ENCODE measurements at places on chromosomes 12 and 14.

DNA sequence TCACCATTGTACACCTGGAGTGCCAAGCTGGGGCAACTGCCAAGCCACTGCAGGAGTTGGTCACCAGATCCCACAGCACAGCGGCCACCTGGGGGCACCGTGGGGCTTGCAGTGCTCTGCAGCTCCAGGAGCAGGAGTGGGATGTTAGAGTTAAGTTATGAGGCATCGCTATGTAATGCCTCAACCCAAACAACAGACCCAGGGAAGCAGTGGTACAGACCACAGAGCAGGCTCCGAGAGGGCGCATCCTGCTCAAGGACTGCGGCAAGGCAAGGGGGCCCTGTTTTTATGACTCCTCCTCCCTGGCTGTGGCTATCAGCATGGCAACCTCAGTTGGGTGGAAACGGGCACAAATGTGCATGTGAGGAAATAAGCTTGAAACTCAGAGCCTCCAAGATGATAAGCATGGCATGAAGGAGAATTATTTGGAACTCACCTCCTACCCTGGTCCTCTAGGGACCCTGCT lies 63.1 kb downstream of the ARL6IP4 start:
- peak; percentile 56 for DNase-seq

DNA sequence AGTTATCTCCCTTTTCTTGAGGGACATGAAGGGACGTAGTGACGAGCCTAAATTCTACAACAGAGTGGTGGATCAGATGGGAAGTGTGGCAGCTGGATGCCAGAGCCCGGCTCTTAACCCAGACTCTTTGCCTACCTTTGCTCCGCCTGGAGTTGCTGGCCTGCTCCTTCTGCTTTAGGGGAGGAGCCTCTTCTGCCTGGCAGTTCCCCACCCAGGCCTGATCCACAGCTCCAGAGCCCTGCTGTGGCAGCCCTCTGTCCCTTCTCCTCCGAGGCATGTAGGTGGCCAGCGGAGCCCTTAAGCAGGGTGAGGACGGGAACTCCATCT lies 2.3 kb upstream of the PRPH start:
- no peak for DNase-seq

DNA sequence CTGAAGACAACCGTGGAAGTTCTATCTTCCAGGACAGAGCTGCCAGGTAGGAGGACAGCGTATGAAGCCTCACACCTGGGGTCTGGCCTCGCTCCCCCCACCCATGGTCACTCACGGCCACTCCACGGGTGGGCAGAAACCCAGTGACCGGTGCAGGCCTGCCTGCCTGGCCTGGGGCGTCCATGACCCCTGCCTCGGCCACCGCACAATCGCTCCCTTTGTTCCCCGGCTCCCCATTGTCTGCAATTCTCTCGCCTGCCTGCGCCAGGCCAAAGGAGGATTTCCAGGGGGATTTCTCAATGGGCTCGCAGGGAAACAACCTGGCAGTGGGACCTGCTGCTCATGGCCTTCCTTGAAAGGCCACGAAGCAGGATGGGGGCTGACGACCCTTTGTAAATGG lies 22.6 kb downstream of the CCDC85C start:
- no peak for DNase-seq

DNA sequence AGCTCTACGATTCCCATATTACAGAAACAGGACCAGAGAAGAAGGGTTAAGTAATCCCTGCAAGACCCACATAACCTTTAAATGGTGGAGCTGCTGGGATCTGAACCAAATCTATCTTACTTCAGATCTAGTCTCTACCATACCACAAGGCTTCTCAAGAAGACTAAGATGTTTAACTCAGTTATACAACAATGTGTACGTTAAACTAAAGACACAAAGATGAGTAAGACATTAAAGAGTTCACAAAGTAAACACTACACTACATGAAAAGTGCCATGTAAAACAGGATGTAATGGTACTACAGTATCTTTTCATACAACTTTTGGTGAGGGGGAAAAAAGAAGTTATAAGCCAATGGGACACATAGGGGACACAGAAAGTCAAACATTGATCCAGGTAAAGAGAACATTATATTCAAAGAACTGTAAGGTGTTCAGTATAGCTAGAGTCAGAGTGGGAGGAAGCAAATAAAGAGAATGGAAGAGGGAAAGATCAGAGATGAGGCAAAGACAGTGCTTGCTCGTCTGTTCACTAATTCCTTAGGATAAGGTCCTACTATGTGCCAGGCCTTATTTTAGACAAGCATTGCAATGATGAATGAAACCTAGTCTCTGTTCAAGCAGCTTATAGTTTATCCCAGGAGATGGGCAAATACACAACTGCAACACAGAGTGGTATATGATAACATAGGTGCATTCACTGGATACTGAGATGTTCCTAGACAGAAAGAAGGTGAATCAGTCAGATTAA lies 7.7 kb downstream of the TMED10 start:
- no peak for DNase-seq

DNA sequence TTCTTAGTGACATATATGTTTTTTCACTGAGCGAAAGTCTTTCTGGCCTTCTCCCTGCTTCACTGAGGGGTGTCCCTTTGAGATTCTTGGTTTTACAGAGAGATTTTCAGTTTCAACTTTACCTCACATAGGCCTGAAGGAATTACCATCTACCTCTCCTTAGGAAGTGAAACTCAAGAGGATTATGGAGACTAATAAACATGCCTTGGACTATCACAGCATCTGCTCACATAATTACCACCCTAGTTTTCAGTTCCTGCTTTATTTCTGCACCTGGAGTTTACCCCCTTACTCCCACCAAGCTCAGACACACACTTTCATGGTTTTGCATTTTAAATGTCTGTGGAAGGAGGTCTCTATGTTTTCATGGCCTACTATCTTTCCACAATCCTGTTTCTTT lies 118.3 kb upstream of the SCAF11 start:
- no peak for DNase-seq

DNA sequence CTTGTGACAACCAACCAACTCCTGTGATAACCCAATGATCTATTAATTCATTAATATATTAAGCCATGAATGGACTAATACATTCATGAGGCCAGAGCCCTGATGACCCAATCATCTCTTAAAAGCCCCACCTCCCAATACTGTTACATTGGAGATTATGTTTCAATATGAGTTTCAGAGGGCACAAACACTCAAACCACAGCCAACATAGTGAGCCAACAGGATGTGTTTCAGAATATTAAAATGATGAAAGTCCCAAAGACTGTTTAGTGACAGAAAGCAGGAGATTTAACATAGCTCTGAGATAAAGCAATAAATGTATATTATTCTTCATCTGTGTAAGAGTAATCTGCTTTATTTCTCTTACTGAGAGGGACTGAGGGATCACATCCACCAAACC lies 71.7 kb downstream of the PTPRO start:
- no peak for DNase-seq

DNA sequence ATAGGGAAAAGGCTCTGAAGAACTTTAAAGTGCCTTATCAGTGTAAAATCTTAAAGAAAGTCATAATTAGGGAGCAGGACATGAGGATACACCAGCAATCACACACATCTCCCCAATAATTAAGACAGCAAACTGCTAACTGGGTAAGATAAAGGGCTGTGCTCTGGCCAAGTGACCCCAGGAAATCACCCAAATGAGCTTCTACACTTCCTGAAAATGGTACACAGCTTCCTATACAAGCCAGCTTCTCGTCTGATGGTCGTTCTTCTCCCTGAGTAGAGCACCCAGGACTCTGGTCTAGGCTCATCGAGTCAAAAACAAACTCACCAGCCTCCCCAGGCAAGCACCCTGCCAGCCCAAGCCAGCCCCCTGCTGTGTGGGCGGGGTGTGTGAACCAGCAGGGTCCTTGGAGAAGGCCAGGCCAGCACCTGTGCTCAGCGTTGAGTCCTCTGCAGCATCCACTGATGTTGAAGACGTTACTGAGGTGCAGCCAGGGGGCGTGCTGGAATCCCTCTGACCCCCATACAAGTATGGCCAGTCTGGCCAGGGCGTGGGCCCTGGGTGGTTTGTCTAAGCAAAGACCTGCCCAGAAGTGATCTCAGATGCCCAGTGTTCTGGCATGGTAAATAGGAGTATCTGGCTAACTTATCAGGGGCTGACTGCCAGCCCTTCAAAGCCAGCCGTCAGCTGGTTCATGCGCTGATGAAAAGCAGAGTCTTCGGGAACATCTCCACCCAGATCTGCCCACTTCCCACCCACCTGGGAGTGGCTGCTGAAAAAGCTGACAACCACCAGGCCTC lies 41.4 kb downstream of the ACTN1 start:
- DNase-seq: no peak

GRCh38 chr14:88554457-88555286 lies at the start of gene PTPN21:
Gene PTPN21, minus strand, starts transcription at chr14:88555007. Its CDS starts 4,590 bp downstream, at chr14:88550417.
- peak; percentile 66 for DNase-seq

DNA sequence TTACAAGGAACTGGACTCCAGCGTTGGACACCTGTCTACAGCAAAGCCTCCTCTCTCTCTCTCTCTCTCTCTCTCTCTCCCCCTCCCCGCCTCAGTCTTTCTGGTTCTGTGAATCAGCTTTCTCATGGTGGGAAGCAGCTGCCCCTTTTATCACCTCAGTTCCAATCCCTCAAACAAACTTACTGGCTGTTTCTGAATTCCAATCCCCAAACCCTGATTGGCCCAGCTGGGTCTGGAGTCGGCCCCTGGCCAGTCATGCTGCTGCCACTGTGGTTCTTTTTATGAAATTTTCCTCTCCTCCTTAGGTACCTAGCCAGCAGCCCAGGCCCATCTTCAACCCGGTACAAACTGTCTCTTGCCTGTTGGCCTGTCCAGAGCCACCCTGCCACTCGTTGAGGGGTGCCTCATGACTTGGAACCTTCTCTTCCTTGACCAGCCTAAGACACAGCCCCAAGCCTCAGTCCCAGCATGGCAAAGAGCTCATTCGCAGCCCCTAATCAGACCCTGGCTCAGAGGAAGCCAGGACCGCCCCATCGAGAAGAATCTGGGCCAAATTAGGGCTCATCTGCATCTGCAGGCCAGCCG lies 9.4 kb upstream of the MORN3 start:
- no peak for DNase-seq

GRCh38 chr14:70013271-70013873 lies 134.2 kb downstream of the SMOC1 start:
- peak; percentile 61 for DNase-seq

DNA sequence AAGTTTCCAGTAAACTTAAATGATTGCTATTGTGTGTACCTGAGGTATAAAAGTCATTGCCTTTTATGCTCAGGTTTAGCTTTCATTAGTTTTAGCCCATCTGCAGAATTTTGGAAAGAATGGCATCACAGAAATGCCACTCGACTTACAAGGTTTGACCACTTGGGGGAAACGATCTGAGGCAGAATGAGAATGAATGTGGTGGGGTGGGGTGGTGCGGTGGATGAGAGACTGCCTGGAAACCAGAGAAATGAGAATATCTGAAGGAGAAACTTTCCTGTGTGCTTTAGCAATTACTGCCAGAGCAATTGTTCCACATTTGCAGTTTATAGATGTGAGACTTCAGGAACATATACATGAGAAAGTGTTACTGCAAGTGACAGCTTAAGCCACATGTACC lies 225.4 kb upstream of the PDE3A start:
- no peak for DNase-seq

DNA sequence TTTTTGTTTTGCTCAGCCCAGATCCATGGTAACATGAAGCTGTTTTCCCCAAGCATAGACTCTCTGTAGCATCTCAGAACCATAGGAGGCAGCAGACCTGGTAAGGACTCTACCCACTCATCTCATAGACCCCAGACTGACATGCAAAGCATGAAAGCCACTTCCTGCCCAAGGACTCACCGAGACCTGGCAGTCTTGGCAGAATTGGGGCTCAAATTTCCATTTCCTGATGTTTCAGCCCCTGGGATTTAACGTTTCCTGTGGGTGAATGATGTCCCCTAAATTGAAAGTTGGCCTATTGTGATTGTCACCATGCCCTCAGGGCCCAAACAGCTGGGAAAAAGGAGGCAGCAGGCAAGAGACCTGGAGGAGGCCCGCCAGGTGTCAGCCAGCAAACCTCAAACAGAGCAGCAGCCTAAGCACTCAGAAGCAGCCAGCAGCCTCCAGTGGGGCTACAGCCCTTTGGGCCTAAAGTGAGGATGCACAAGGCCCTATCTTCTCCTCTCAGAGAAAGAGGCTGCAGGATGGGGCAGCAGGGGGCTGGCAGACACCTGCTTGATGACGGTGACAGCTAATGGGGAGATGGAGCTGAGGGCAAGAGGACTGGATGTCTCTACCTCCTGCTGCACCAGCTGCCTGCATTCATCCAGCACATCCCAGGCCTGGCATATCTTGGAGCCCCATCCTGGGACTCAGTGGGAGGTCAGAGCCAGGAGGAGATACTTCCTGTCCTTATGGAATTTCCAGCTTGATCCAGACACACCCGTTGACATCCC lies 8.5 kb downstream of the KRT85 start:
- no peak for DNase-seq

DNA sequence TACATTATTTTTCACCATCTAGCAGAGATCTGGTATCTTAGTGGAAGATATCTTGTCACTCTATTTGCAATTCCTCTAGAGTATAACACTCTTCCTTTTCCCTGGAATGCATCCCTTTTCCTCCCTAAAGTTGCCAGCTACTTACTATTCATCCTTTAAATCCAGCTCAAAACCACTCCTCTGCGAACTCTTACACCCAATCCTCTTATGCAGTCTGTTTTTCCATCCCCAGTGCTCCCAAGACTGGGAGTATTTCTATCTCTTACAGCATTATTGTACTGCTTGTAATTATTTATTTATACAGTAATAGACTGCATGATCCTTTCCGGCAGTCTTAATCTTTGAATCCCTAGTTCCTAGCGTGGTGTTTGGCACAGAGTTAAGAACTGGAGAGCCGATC lies 2.9 kb upstream of the SRGAP1 start:
- no peak for DNase-seq

DNA sequence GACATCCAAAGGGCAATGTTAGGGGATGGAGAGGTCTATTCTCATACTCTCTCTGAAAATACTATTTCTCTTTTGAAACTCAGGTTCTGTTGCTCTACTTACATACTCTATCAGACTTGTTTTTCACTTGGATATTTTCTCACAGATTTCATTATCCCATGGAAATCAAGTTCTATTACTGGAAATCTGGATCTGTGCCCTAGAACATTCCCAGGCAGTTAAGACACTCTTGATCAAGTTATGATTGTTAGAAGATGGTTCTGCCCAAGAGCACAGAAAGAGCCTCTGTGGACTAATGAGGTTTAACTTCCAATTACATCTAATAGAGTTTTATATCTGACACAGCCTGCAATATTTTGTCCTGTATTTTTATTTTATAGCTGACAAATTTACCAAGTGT lies 591.0 kb upstream of the ATP2B1 start:
- no peak for DNase-seq

DNA sequence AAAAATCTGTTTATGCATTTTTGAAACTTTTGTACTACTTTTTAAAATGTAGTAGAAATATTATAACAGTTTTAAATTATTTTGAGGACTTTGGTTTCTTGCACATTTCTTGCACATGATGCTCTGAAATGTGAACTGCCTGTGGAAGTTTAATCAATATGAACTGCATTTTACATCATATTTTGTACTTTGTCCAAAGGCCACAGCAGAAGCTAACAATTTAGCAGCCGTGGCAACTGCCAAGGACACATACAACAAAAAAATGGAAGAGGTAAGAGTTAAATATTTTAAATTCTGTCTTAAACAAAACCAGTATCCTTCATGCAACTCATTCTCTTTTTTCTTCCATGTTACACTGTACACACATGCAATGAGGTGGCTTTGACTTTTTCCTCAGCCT lies 45.1 kb downstream of the SAV1 start:
- no peak for DNase-seq

- no peak for DNase-seq
These were observed 1.1 kb upstream of the SDSL start for GRCh38 chr12:113420996-113421595.
